MV-4-11 (cell line): ENCODE measurements at places on chromosomes 13 and 19.

DNA sequence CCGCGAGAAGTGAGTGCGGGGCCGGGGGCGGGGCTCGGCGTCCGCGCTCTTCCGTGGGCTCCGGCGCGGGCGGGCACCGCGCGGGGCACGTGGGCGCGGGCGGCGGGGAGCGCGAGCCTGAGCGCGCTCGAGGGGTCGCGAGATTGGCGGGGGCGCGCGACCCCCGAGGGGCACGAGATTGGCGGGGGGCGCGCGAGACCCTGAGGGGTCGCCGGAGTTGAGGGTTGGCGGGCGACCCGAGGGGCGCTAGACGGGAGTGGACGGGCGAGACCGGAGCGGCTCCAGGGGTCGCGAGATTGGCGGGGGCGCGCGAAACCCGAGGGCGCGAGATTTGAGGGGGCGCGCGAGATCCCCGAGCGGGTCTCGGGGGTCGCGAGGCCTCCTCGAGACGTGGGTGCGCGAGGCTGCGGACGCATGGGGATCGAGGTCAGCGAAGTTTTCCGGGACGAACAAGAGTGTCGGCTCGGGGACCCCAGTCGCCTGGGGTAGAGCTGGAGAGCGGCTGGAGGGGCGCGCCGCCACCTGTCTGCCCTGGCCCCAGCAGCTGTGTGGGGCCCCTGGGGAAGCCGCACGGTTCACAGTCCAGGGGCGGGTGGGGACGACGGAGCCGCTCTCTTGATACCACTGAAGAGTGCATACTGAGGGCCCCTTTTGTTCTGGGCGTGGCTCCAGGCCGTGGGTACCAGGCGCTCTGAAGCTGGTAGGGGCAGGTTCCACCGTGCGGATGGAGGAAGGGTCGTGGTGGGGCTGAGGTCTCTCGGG, 682 bp downstream of the SSBP4 start:
- no peak for DNase-seq

- DNase-seq, result peak; percentile 80
Observed at GRCh38 chr13:48595431-48596429, 58.0 kb upstream of the CYSLTR2 start.

GRCh38 chr13:107743526-107743925, 471.8 kb downstream of the LIG4 start:
- no peak for DNase-seq

DNA sequence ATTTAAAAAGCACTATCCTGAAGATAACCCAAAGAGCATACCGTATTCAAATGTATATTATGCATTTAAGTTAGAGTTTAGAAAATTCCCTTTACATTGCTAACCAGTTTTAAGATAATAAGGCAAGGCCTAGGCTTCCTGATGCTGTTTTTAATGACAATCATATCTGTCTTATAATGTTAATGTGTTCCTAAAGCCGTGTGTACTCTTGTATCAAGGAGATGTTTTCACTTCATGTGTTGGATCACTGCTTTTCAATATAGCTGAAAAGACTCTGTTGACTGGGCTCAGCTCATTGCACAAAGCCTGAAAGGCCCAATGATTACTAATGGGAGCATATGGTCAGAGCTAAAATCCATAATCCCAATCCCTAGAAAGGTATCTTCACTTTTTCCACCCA, 81.6 kb downstream of the DACH1 start:
- no peak for DNase-seq

GRCh38 chr13:90015565-90016507, 1331.7 kb upstream of the MIR17HG start:
- no peak for DNase-seq

GRCh38 chr13:20049558-20050473, 91.3 kb downstream of the ZMYM2 start:
- peak; percentile 15 for DNase-seq

- peak; percentile 84 for DNase-seq
Observed at GRCh38 chr19:925087-925525, 729 bp upstream of the ARID3A start.

DNA sequence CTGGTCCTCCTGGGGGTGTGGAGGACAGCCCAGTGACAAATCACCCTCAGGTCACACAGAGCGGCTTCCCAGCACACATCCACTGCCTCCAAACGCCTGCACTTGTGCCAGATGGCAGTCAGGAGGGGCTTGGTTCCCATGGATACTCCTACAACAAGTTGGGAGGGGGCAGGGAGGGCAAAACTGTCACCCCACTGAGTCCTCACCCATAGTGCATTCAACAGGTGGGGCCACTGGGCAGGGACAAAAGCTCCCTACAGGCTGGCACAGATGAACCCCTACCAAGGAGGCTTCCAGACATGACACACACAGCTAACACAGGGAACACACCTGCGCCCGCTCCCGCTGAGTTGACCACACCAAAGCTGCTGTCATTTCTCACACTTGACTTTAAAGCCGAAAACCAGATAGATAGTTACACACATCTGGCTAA, 120.5 kb downstream of the STK24 start:
- DNase-seq, result no peak

DNA sequence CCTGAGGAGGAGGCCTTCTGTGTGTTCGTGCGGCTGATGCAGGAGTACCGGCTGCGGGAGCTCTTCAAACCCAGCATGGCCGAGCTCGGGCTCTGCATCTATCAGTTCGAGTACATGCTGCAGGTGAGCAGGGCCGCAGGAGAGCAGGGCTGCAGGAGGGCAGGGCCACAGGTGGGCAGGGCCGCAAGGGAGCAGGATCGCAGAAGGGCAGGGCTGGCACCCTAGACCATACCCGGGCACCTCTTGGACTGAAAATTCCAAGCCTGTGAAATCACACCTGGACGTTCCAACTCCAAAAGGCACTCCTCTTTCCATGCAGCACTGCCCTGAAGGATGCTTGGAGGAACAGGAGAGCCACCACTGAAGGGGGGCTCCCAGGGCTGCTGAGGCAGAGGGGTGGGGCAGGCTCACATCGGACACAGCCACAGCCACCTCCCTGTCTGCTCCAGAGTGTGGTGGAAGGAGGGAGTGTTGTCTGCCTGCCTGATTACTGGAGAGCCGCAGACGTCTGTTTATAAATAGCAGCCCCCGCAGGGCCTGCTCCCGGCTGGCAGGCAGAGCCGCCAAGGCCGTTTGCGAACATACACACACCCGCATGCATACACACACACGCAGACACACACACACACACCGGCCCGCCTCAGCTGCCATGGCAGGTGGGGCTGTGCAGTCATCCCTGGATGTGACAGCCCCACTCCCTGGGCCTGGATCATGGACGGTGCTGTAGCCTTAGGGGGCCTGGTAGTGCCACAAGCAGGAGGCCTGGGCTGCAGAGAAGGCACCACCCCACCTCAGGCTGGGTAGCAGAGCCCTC, 20.2 kb downstream of the EVI5L start:
- peak; percentile 17 for DNase-seq

- no peak for DNase-seq
Observed at GRCh38 chr13:95447814-95448213, 104.7 kb upstream of the CLDN10 start.
